ENCODE measurements at places on chromosomes 5 and 9.

DNA sequence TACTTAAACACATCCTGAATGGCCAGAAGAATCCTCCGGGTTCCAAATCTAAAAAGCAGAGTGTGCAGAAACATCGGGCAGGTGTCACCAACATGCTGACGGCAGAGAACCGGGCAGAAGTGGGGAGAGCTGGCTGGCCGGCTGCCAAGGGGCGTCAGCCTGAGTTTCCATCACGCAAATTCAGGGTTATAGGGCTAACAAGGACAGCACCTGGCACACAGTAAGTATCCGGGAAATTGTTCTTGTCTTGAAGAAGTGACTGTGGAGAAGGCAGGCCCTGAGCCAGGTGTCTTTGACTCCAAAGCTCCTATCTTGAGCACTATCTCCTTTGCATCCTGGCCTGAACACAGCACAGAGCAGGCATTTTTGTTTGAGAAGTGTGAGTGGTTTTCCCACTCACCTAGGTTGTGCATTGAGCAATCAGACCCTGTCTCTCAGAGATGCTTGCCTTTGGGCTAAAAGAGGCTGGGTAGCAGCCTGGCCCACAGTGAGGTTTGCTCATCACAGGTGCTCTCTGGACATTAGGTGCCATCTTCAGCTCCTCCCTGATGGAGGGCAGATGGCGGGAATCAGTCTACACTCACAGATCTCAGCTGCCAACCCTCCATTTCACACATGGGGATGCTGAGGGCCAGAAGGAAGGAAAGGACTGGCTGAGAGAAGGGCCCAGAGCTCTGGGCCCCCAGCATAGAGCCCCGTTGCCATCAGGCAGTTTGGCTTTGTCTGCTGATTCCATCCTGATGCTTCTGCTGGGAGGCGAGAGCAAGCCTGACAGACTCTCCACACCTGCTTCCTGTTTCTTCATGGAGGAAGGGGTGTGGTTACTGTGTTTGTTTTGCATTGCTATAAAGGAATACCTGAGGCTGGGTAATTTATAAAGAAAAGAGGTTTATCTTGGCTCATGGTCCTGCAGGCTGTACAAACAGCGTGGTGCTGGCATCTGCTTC, 52.8 kb downstream of the WHRN start:
- peak overlapping the region; percentile 46 for H3K27ac ChIP-seq
- H3K27me3 ChIP-seq: no peaks in the 10 kb centered on the region
- H3K4me3 ChIP-seq: no peak overlapping the region
- peak; percentile 18 for DNase-seq
- H3K36me3 ChIP-seq: no peaks in the 10 kb centered on the region
- H3K4me1 ChIP-seq: peaks cover 24% of the 10 kb centered on the region

DNA sequence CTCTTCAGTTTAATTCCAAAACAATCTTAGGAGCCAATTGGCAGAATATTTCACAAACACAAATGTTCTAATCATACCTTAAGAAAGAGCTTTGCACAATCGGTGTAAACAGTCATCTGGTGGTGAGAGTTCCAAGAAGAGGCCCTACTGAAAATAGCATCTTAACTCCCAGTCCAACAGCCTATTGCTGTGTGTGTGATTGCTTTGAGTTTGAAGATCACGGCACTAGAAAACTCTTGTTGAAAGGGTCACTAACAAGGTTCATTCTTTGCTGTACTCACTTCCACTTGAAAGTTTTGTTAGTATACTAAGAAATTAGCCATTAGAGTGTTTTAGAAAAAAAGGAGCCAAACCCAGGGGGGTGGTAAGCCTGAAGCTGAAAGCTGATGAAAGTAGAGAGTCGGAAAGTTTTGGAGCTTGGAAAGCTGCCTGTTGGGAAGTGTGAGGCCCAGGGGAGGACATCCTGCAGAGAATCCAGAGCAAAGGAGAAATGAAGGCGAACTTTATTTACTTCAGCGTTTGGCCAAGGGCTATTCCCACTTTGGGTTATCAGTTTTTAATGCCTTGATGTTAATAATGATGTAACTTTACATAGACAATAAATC, 180.3 kb upstream of the GHR start:
- H3K27ac ChIP-seq: no peak overlapping the region
- no peaks in the 10 kb centered on the region for H3K36me3 ChIP-seq
- no peak overlapping the region for H3K4me3 ChIP-seq
- H3K27me3 ChIP-seq: no peaks in the 10 kb centered on the region
- no peak for DNase-seq

DNA sequence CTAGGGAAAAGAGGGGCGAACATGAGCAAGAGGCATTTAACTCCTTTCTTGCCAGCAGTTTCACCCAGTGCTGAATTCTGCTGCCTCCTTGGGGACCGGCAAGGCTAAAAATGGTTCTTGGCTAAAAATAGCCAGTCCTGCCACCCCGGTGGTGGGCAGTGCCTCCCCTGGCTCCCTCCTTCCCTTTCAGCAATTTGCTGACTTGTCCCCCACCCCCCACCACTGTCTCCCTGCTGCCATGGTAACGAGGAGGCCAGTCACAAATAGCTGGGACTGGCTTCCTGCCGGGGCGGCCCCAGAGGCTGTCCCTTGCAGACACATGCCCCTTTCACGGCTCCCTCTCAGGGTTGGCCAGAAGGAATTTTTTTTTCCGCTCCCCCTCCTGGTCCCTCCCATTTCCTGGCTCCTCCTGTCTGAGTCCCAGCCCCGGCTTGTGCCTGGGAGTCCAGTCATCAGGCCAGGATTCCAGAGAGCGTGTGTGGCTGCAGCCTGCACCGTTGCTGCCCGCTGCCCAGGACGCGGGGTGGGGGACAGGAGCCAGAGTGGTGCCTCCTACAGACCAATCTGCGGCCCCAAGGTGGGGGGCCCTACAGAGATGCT, 130.3 kb downstream of the RGS3 start:
- peaks cover 61% of the 10 kb centered on the region for H3K36me3 ChIP-seq
- H3K4me3 ChIP-seq: no peak overlapping the region
- no peak for DNase-seq
- H3K27ac ChIP-seq: no peak overlapping the region
- H3K4me1 ChIP-seq: peaks cover 25% of the 10 kb centered on the region
- H3K27me3 ChIP-seq: no peaks in the 10 kb centered on the region

GRCh38 chr5:55176176-55176818, 3.3 kb upstream of the CDC20B start:
- no peak overlapping the region for H3K27ac ChIP-seq
- no peak overlapping the region for H3K4me3 ChIP-seq
- H3K27me3 ChIP-seq: peaks cover 72% of the 10 kb centered on the region
- peak; percentile 19 for DNase-seq
- no peaks in the 10 kb centered on the region for H3K36me3 ChIP-seq

DNA sequence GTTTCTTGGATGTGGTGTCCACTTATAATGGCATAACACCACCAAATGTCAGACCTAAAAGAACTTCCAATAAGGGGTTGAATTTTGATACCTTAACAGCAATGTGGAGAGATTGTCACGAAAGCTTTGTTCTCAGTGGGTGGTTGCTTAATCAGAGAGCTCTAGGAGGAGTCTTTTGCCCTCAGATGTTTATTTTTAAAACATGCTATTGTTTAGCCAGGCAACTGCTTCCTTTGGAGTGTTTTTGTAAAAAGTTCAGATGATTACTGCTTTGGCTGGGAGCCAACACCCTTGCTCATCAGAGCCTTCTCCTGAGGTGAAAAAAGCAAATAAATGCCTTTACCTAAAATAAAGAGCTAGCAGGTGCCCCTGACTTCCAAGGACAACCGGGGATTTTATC, 65.0 kb downstream of the SLC1A1 start:
- H3K27ac ChIP-seq: no peak overlapping the region
- H3K4me3 ChIP-seq: no peak overlapping the region
- peaks cover 27% of the 10 kb centered on the region for H3K4me1 ChIP-seq
- no peaks in the 10 kb centered on the region for H3K27me3 ChIP-seq
- H3K36me3 ChIP-seq: no peaks in the 10 kb centered on the region

GRCh38 chr5:157912621-157913325, 53.8 kb upstream of the CLINT1 start:
- no peak overlapping the region for H3K4me3 ChIP-seq
- H3K27me3 ChIP-seq: no peaks in the 10 kb centered on the region
- no peak overlapping the region for H3K27ac ChIP-seq
- H3K4me1 ChIP-seq: no peaks in the 10 kb centered on the region
- DNase-seq: no peak

DNA sequence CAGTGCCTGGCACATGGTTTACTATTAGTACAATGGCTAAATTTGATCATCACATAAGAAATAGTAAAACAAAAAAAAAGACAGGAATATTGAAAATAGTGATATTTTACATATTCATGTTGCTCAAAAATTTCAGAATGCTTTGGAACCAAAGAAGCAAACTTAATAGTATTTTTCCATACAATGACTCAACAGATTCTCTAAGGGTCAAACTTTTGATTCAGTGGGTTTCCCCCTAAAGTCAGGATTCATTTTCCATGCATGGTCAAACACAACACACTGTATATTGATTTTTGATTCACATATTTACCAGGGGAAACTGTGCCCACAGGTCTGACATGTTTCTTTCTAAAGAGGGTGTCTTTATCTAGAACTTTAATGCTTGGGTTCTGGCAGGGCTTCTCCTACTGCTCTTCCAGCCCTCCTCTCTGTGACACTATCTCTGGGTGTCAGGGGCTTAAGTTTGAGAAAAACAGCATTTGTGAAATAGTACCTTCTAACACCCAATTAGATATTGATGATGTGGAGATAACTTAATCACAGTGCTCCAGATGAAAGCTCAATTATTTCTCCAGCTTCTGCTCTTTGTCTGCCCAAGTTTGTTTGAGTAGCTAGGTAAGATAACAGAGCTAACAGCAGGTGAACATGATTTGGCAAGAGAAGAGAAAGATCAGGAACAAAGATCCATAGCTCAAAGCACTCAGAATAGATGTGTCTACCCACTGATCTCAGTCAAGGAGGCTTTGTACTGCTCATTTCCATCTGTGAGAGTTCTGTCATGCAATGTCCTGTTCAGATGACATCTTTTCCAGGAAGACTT, 35.5 kb upstream of the ELL2 start:
- no peak for DNase-seq
- H3K27me3 ChIP-seq: no peaks in the 10 kb centered on the region
- H3K4me3 ChIP-seq: no peak overlapping the region
- H3K36me3 ChIP-seq: no peaks in the 10 kb centered on the region
- H3K27ac ChIP-seq: no peak overlapping the region

DNA sequence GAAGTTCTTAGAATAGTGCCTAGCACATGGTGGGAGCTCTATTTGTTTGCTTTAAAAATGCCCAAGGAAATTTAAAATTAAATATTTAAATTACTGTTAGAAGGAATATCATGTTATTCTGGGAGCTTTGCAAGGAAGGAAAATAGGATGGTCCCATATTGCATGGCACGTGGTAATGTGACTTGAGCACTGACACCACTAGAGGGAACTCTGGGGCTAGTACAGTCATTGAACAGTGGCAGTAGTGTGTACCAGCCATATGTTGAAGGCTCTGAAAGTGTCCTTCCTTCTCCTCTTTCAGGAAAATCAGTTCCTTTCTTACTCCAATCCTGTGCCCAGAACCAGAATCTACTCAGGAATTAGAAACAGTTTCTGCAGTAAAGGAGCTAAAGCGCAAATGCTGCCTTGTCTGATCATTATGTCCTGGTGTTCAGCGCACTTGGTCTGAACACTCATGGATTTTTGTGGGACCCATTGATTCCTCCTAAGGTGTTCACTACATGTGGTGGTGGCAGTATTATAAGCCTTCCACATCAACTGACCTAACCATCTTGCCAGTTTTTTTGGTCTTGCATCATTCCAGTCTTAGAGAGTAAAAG, 54.1 kb downstream of the GDA start:
- no peaks in the 10 kb centered on the region for H3K27me3 ChIP-seq
- no peaks in the 10 kb centered on the region for H3K4me1 ChIP-seq
- no peak overlapping the region for H3K4me3 ChIP-seq
- no peak overlapping the region for H3K27ac ChIP-seq
- no peaks in the 10 kb centered on the region for H3K36me3 ChIP-seq

- no peaks in the 10 kb centered on the region for H3K36me3 ChIP-seq
- no peaks in the 10 kb centered on the region for H3K27me3 ChIP-seq
- H3K27ac ChIP-seq: peak overlapping the region; percentile 68
These were observed 161.2 kb downstream of the C9orf50 start for GRCh38 chr9:129459547-129460322.

GRCh38 chr9:87592554-87593358, 95.1 kb downstream of the DAPK1 start:
- H3K4me1 ChIP-seq: no peaks in the 10 kb centered on the region
- no peaks in the 10 kb centered on the region for H3K36me3 ChIP-seq
- DNase-seq: no peak
- no peak overlapping the region for H3K4me3 ChIP-seq

DNA sequence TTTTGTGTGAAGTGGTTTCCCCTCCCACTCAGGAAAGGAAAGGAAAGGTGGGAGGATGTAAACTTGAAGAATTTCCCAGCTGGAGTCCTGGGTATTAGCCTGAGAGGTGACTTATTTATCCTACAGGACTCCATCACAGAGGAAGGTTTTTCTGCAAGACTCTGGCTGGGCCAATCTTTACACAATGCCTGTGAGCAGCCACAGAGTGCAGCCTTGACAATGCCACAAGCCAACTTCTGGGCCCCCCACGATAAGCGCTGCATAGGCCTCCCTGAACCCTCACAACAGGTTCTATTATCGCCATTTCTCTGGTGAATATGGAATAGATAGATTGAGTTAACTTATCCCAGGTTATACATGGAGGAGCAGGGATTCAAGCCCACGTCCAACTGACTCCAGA, 12.4 kb downstream of the TTC39B start:
- H3K4me1 ChIP-seq: peaks cover 68% of the 10 kb centered on the region
- peak overlapping the region; percentile 87 for H3K27ac ChIP-seq
- no peak overlapping the region for H3K4me3 ChIP-seq
- H3K27me3 ChIP-seq: no peaks in the 10 kb centered on the region

- no peak overlapping the region for H3K4me3 ChIP-seq
- no peak overlapping the region for H3K27ac ChIP-seq
- peaks cover 11% of the 10 kb centered on the region for H3K4me1 ChIP-seq
- H3K36me3 ChIP-seq: no peaks in the 10 kb centered on the region
- H3K27me3 ChIP-seq: no peaks in the 10 kb centered on the region
- DNase-seq: peak; percentile 81
These were observed 6.0 kb upstream of the NIPBL start for GRCh38 chr5:36870399-36871040.

- DNase-seq: no peak
- H3K27ac ChIP-seq: no peak overlapping the region
These were observed 10.4 kb downstream of the NR6A1 start for GRCh38 chr9:124760719-124761118.

DNA sequence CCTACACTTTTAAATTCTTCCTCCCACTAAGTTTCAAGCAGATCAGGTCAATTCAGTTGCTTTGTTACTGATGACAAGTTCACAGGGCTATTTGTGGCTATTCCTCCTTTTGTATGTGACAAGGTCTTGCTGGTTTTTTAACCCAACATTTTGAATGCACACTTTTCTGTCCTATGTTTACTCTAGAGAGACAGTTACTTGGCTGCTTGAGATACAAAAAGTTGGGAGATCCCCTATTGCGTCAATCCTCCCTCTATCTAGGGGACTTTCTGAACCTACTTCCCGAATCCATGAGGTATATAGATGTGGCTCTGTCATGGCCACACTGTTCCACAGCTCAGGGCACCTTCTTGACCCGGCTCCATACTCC, 386.7 kb downstream of the NTRK2 start:
- no peak overlapping the region for H3K4me3 ChIP-seq
- H3K27me3 ChIP-seq: no peaks in the 10 kb centered on the region
- H3K27ac ChIP-seq: no peak overlapping the region
- H3K36me3 ChIP-seq: no peaks in the 10 kb centered on the region
- no peak for DNase-seq
- H3K4me1 ChIP-seq: no peaks in the 10 kb centered on the region

Data from CD4-positive, alpha-beta T cell (primary cell).